ENCODE measurements at places on chromosomes 4 and X.

- no peak for DNase-seq
Observed at GRCh38 chr4:184645904-184646610, 3.2 kb downstream of the CASP3 start.

- no peak for DNase-seq
Observed at GRCh38 chr4:175891851-175892250, 79.8 kb upstream of the GPM6A start.

DNA sequence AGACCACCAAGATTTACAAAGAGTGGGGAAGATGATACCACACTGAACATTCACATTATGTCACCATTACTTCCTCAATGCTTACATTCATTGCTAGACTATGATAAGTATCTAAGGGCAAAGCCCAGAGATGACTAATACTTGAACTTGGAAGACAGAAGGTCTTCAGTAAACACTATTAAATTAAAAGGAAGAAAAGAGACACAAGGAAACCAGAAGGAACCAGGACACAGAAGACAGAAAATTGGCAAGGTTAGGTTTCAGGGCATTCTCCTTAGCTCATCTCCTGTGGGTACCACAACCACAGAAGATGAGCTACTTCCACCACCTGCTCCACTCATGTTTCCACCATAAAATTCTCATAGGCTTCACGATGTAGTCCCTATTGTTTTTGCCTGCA lies 64.9 kb downstream of the NLGN4X start:
- DNase-seq = no peak

- DNase-seq = no peak
Observed at GRCh38 chr4:96593422-96593821, 753.5 kb downstream of the PDHA2 start.

GRCh38 chrX:140526171-140526570 lies 21.3 kb upstream of the SOX3 start:
- DNase-seq = no peak

- DNase-seq = no peak
Observed at GRCh38 chr4:158170691-158171561, 1.9 kb downstream of the GASK1B start.

DNA sequence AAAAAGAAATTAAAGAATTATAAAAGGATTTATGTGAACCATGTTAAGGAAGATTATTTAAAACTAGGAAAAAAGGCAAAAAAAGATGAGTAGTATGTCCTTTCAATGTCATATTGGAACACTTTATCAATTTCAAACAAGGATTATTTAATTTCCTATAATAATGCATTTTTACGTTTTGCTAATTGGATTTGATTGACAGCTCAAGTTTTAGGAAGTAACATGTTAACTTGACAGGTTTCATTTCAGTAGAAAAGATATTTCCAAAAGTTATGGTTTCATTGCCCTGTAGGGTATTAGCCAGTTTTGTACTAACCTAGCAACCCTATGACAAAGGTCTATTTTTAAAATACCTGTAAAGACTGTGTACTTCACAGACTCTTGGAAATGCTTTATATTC lies 379.6 kb upstream of the ZFP42 start:
- no peak for DNase-seq

- DNase-seq = no peak
Observed at GRCh38 chrX:3340016-3340415, 6.4 kb downstream of the MXRA5 start.

GRCh38 chr4:153257991-153258390 lies 53.7 kb downstream of the TRIM2 start:
- DNase-seq = no peak

GRCh38 chr4:176841711-176842112 lies 49.0 kb upstream of the VEGFC start:
- no peak for DNase-seq

GRCh38 chr4:59339631-59340030 lies 1860.5 kb upstream of the ADGRL3 start:
- no peak for DNase-seq

- DNase-seq = no peak
Observed at GRCh38 chr4:15765391-15765790, 12.7 kb upstream of the CD38 start.

DNA sequence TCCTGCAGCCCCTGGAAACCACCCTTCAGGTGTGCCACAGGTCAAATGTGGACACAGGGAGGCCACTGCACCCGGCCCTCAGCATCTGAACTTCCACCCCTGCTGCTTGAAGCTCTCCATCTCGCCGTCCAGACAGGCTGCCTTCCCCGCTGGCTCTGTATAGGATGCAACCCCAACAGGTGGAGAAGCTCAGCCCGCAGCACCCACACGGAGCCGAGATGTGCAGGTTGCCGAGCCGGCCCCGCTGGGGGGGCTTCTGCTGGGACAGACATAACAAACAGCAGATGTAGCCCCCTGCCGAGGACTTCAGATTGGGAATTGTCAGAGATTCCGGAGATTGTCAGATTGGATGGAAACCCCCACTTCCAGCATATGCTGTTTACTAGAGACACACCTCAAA lies 20.5 kb downstream of the TMEM187 start:
- DNase-seq = no peak

GRCh38 chr4:131091896-131092295 lies 1995.9 kb downstream of the C4orf33 start:
- DNase-seq = no peak

GRCh38 chr4:151031831-151032605 lies 16.9 kb upstream of the LRBA start:
- no peak for DNase-seq

GRCh38 chrX:5807181-5807580 lies 421.5 kb downstream of the NLGN4X start:
- DNase-seq = no peak

DNA sequence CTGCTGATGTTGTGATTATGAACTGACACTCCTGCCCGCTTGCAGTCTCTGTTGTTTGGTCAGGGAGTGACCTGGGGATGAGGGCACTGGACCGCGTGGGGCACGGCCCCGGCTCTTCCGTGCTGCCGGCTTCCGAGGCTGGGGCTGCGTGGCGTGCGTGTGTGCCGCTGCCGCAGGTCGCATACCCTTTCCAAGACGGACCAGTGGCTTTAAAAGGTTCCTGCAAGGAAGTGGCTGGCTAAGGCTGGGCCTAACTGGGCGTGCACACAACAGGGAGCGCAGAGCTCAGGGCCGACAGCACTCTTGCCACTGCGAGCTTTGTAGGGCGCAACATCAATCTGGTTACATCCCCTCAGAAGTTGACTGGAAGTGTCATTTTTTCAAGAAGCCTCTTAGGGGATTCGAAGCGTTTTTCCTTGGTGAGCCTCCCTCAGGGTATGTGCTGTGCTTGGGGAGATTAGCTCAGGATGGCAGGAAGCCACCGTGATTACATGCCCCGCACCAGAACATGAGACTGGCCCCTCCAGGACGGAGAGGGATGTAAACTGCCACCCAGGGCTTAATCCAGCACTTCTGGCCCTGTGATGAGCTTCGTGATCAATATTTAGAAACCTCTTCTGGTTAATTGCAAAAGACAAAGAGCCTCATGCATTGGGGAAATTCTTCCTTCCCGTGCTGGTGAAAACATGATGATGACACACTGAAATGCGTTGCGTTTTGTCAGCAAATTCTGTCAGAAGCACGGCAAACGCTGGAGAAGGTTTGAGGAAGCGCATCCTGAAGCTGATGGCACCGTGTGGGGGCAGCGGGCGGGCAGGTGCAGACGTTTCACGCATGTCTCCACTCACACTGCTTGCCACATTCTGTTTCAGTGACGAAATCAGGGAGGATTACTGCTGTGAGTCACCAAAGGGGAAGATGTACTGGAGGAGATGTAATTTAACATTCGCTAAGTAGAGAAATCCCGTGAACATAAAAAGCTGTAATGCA lies 11.1 kb downstream of the MAEA start:
- DNase-seq = no peak

GRCh38 chr4:140718241-140718952 lies 37.8 kb downstream of the TBC1D9 start:
- DNase-seq = no peak

DNA sequence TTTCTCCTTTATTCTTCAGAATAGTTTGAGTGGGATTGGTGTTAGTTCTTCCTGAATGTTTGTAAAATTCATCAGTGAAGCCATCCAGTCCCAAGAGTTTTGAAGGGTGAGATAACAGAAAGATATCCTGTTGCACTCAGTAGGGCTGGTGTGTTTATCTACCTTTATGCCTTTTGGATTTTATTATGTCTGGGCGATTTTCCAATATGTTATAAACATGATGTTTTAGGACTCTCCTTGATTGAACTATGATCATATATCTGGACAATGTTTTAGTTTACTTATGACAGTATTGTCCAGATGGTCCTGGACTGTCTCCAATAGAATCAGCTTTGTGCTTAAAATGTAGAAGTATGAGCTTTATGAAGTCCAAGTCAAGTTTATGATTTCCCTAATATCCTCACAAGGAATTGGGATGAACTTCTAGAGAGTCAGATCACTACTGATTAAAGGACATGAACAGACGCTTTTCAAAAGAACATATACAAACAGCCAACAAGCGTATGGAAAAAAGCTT lies 77.6 kb upstream of the ITM2A start:
- no peak for DNase-seq

- DNase-seq = no peak
Observed at GRCh38 chr4:74223801-74224200, 65.9 kb downstream of the MTHFD2L start.

DNA sequence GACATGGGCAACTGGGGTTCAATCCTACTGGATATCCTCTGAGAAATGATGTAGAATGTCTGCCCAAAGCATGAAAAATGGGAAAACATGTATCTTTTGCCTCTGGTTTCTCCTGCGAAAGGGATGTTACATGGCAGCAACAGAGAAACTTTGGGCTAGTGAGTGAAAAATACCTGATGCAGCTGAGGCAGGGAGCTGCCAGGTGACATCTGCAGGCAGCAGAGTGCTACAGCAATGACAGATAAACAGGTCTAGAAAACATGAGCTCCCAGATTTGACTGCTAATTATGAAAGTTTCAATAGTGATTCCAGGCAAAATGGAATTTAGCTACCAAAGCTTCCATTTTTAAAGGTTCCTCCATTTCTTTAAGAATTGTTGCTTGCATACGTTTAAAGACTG lies 4.8 kb upstream of the CXCL1 start:
- DNase-seq = no peak

GRCh38 chr4:8592366-8593263 lies at the start of gene CPZ:
Gene CPZ (plus strand): TSS chr4:8592765. CDS start chr4:8592834, 69 bp downstream.
- no peak for DNase-seq
